Right ventricle myocardium superior (tissue), 1 donor: ENCODE measurements at places on chromosomes 4 and X.
A peak's percentile ranks its signal among the peaks of the same experiment; 100 is the strongest.

- no peak for DNase-seq
Measured at GRCh38 chr4:69909195-69909594, 21.7 kb upstream of the CSN1S1 start.

- no peak for DNase-seq
Measured at GRCh38 chr4:6425336-6425735, 47.1 kb downstream of the PPP2R2C start.

DNA sequence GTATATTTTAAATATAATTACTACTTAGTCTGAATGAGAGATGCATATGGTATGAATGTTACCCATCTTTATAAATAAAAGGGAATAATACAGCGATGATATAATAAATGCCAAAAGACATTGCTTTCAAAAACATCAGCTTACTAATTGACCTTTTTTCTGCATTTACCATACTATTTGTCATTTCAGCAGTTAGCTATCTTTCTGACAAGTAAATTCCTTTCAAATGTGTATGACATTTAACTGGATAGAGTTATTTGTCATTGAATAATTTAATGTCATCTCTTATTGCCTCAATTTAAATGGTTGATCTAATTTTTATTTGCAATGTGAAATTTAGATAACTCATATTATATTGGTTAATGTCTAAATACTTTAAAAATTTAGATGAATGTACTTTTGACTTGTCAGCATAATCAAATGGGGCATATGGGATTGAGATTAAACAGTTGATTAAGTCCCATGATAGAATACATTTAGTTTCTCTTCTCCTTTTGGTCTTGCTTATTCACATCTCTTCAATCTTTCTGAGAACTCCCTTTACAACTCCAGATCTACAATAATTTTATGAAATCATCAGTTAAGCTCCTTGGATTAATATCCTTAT lies 350.9 kb downstream of the PCDH18 start:
- DNase-seq, result no peak

GRCh38 chr4:20592013-20592412 lies 108.2 kb upstream of the PACRGL start:
- DNase-seq, result no peak

DNA sequence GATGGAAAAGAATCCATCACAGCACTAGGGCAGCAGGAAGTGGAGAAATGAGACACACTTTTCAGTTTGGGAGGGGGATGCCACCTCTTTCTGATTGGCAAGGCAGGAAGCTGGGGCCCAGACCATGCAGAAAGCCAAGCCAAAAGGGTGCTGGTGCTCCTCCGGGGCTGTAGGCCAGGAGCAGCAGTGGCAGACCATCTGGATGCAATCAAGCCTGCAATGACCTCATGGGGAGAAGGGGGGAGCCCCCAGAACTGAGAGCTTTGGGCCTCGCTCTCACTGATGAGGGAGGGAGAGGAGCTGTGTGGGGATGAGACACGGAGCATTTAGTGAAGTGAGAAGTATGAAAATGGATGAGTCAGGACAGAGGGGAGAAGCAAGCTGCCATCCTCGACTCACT lies 141.3 kb upstream of the NALF2 start:
- DNase-seq, result no peak

DNA sequence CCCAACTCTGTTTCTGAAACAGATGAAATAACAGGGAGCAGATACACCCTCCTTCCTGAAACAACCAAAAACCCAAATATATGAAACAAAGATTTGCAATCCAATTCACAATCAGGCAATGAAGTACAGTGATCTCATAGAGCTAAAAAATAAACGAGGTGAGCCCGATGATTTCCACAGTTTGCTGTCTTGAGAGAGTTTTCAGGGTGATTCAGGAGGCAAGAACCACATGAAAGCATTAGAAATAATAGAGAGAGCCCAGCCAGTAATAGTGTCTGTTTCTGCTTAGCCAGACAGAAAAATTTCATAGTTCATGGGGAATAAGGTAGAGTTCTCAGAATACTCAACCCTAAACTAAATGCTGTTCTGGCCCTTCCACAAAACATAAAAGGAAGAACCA lies 296.2 kb downstream of the PDHA2 start:
- no peak for DNase-seq

DNA sequence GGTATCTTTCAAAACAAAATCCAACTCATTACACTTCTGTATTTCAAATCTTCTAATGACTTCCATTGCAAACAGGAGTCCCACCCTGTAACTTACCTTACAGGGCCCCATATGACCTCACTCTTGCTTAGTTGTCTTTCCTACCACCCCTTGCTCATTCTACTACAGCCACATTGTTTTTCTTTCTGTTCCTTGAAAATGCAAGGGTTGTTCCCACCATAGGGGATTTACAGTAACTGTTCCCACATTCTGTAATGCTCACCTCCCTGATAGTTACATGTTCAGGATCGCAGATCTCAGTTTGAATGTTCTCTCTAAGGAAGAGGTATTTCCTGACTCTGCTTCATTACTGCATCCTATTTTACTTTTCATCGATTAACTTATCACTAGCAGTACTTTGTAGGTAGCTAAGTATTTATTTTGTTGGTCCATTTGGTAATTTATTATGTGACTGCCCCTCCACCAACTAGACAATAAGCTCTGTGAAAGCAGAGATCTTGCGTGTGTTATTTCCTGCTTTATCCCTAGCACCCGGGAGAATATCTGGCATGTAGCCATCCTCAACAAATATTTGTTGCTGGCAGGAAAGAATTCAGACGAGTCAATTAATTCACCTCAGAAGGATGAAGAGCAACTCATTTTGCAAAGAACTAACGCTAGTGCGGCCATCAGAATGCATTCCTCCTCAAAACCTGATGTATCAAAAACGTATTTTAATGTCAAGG lies 21.4 kb downstream of the MAOB start:
- no peak for DNase-seq

DNA sequence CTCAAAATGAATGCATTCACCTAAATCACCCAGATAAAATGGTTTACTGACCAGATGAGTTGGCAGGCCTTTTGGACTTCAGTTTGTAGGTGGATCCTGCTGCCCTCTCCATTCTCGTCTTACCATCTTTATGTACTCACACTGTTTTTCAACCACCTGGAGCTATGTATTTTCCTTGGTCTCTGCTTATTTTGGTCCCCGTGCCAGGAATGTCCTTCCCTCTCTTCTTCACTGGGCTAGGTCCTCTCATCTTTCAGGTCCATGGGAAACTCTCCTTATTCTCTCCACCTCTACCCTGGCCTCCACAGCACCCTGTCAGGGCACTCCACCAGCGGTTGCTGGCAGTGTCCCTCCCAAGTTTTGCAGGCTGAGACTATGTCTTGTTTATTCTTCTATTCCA lies 2.6 kb downstream of the GPRIN3 start:
- no peak for DNase-seq

DNA sequence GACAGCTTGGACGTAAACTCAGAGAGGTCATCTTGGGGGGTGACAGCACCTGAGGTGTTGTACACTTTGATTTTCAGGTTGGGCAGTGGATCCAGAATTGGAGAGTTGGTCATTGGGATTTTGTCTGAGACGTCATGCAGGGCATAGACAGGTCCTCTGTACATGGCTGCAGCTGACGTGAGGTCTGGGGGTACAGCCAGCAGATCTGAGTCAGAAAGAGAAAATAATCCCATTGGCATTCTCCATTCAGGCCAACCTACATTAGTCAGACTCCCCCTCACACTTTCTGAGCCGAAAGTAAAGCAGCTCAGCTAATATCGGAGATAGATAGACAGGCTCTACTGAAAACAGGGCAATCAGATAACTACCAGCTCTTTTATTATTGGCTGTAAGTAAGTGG lies 329.7 kb downstream of the UNC5C start:
- DNase-seq, result no peak

DNA sequence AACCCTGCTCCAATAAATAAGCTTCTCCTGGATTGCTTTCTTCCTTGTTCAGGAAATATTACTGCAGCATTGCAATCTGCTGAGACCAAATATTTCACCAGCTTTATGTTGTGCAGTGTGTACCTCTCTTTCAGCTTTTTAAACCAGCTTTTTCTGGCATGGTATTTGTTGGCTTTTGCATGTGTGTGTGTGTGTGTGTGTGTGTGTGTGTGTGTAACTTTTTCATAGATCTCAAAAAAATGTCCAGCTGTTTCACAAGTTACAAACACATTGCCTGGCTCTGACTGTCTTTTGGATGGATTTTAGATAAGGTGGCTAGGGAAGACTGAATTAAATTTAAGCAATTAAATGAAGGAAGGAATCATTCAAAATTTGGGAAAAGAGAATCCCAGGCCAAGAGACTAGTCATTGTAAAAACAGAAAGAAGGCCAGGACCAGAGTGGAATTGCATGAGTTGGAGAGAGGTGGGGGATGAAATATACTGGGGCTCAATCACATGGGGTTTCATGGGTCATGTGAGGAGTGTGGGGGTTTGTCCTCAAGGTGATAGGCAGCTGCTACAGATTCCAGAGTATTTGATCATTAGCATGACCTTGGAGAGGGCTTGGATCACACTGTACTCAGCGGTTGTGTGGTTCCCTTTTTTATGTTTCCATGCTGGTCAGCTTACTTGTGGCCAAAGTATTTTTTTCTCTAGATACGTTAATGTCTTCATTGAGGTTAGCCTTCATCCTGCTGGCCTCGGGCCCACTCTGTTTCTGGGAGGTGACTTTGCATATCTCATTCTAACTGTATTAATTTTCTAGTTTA lies 357.7 kb upstream of the BOD1L1 start:
- no peak for DNase-seq

DNA sequence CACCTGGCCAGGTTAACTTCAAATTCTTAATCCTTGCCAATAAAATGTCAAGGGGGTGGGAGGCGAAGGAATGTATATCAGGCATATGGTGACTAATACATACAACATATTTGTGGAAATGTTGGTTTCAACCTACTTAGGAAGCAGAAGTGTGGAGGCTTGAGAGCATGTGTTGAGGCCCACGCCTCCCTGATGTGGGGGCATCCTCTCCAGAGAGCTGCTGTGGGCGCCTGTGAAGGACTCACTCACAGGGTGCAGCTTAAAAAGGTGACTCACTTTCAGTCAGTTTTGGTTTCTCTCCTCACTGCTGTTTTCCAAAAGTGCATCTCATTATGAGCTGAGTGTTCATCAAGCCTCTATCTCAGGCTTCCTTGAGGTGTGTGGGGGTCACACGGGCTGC lies 27.5 kb downstream of the LNX1 start:
- DNase-seq, result no peak

GRCh38 chrX:19086102-19086772 lies 36.0 kb downstream of the ADGRG2 start:
- DNase-seq, result peak; percentile 38

- DNase-seq, result no peak
Measured at GRCh38 chr4:3531318-3531878, 824 bp downstream of the LRPAP1 start.

GRCh38 chr4:76639288-76639687 lies 204.3 kb downstream of the SHROOM3 start:
- no peak for DNase-seq

DNA sequence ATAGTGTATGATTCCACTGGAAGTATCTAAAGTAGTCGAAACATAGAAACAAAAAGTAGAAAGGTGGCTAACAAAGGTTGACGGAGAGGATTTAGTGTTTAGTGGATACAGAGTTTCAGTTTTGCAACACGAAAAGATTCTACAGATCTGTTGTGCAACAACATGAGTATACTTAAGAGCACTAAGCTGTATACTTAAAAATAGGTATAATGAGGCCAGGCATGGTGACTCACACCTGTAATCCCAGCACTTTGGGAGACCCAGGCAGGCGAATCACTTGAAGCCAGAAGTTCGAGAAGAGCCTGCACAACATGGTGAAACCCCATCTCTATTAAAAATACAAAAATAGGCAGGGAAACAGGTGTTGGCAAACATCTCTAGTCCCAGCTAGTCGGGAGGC lies 7.9 kb upstream of the ATRX start:
- no peak for DNase-seq

GRCh38 chr4:137343221-137343620 lies 189.1 kb downstream of the PCDH18 start:
- no peak for DNase-seq

GRCh38 chrX:23857935-23858334 lies 49.8 kb downstream of the APOO start:
- no peak for DNase-seq

- DNase-seq, result no peak
Measured at GRCh38 chr4:86536151-86536550, 58.0 kb upstream of the PTPN13 start.

DNA sequence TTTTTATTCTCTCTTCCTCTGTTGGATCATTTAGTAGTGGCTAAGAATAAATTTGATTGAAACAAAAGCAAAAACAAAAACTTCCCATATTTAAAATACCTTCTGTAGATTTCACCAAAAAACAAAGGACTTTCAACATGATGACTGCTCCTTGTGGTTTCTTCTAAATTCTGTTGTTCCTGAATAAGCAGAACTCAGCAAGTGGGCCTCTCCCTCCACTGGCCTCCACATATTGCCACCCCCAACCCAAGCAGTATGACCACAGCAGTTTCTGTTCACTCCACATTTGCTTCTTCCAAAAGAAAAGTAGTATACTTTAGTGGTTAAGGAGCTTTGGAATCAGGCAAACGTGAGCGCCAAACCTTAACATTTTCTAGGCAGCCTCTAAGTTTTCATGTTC lies 114.7 kb downstream of the COX18 start:
- DNase-seq, result no peak

- DNase-seq, result no peak
Measured at GRCh38 chrX:54181202-54181953, 1.7 kb downstream of the FAM120C start.

GRCh38 chrX:143634309-143634662 lies 1.6 kb downstream of the SLITRK4 start:
- DNase-seq, result no peak

DNA sequence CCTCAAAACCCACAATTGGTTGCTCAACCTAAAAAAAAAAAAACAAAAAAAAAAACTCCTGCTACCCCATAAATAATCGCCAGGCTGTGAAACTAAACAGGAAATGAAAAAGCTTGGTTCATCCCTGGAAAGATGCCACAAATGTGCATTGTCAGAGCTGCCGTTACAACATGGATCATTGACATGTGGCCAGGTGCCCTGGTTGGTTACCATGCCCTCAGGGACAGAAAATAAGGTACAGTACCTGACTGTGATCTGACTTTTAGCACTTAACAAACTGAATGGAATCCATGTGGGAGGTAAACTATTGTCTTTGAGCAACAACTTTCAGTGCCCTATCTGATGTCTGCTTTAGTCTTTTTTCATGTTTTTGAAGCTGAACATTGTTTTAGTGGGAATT lies 118.0 kb upstream of the RPL34 start:
- no peak for DNase-seq

- no peak for DNase-seq
Measured at GRCh38 chrX:113651306-113651705, 810.7 kb upstream of the AMOT start.
